Right atrium auricular region (tissue), 2 donors: ENCODE measurements at places on chromosomes 6 and 20. TPM values are rescaled to one million over a fixed set of nuclear protein-coding genes. Genes with fewer than 3 reads are reported as not detected.

The PHF1 gene
- total RNA-seq: 51.8 TPM

The TCP11 gene
- total RNA-seq: not detected

The TREM1 gene
- total RNA-seq: not detected

DNA sequence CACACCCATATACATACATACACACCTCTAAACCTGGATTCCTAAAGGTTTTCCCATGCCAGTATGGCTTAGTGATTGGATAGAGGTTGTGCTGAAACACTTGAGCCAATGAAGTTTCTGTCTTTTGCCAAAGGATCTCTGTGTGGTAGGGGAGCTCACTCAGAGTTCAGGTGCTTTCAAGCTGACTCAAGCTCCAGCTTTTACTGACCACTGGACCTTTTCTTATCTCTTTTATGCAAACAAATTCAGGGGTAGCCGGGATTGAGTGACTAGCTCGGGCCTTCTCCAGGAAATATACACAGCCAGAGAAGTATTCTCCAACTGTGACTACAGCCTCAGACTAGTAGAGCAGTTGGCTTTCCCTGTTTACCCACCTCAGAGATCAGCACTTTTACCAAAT is 21.5 kb upstream of the DSE start:
- DNase-seq: no peak

The HLA-DMA gene
- total RNA-seq: 15.4 TPM

The FOXQ1 gene
- total RNA-seq: not detected

DNA sequence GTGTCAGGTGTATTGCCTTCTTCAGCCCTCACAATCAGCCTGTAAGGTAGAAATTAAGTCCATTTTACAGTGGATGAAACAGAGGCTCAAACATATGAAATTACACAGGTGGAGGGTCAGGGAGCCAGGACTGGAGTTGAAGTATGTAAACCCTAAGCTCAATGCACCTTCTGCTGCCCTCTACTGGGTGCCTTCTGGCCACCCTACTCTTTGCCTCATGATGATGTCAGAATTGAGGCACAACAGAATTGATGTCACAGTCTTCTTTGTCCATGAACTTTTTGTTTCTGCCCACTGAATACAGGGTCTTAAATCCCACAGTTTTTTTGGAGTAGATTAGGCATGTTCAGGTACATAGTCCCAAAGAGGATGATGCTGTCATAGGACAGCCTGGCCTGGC is 400.8 kb upstream of the CHD6 start:
- no peak for DNase-seq

- no peak for DNase-seq
These were observed 93.0 kb downstream of the TCP11 start for GRCh38 chr6:35048031-35048613.

The SRSF6 gene
- 29.4 TPM for total RNA-seq

The RAB44 gene
- total RNA-seq: 0.12 TPM

The NEURL2 gene
- total RNA-seq: 8.8 TPM

The MDFI gene
- total RNA-seq: 1.5 TPM

GRCh38 chr6:20098267-20098876 is 113.9 kb downstream of the MBOAT1 start:
- DNase-seq: no peak

The SOX4 gene
- total RNA-seq: 5.1 TPM

GRCh38 chr20:13265941-13266340 is 44.9 kb downstream of the ISM1 start:
- no peak for DNase-seq

DNA sequence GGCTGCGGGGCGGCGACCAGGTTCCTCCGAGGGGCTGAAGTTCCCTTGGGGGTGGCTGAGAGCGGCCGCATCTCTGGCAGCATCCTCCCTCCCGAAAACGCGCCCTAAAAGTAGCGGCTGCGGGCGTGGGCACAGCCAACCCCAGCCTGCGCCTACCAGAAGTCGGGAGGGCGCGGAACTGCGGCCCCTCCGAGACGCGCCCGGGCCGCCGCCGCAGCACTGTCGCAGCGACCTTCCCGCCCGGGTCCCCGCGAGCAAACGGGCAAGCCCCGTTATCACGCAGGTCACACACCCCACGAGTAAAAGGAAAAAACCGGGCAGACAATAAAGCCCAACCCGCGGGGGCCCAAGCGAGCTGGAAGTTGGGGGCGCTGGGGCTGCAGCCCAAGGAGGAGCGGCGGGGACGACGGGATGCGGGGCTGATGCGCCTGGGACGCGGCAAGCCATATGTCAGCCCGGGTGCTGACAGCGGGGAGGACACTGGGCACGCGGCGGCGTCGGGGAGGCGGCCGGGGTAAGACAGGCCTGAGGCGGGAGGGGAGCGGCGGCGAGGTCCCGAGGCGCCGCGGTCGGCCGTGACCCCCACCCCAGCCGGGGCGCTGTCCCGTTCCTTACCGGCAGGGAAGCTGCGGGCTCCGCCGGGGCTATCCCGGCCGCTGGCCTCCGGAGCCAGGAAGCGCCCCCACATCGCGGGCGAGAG is 659 bp downstream of the CEP85L start:
- DNase-seq: peak; percentile 63

DNA sequence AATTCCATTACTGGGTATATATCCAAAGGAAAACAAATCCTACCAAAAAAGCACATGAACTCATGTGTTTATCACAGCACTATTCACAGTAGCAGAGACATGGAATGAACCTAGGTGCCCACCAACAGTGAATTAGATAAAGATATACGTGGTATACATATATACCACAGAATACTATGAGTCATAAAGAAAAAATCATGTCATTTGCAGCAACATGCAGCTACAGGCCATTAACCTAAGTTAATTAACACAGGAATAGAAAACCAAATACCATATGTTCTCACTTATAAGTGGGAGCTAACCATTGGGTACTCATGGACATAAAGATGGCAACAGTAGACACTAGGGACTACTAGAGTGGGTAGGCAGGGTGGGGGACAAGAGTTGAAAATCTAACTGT is 4.2 kb downstream of the OR2B2 start:
- DNase-seq: no peak

The TCF15 gene
- total RNA-seq: 4.9 TPM

DNA sequence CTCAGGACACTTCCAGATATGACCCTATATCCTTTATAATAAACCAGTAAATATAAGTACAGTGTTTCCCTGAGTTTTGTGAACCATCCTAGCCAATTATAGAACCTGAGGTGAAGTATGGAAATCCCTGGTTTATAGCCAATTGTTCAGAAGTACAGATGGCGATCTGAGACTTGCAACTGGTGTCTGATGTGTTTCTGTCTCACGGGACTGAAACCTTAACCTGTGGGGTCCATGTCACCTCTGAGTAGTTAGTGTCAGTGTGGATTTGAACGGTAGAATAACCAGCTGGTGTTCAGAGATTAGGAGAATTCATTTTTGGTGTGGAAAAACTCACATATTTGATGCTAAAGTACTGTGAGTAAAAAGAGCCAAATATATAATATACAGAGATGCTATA is 606.6 kb downstream of the MAFB start:
- no peak for DNase-seq

The NT5E gene
- 10.6 TPM for total RNA-seq

DNA sequence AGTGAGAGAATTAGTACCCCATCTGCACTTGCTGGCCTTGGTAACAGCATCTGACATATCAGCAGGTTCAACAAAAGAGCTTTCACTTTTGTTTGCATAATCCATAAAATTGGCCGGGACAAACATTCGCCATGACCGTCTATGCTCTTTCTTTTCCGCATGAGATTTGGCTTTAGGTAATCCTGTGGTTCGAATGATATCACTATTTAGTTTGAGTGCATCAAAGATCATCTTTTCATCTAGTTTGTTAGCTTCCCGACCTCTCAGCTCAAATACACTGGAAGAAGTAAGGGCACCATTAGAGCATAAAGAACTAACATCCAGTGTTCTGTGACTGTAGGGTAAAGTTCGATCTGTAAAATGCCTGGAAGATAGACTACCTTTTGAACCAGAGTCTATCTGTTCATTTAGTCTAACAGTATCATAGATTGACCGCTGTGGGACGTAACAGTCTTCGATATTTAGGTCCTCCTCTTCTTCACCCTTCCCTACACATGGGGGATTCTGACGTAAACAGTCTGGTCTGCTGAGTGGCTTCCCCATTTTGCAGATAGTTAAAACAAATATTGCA is 101.6 kb downstream of the DST start:
- no peak for DNase-seq

- DNase-seq: no peak
These were observed 976 bp downstream of the PIGT start for GRCh38 chr20:45416917-45417316.

- DNase-seq: no peak
These were observed 7.7 kb upstream of the ZNF334 start for GRCh38 chr20:46520976-46521579.

- DNase-seq: no peak
These were observed 87.1 kb upstream of the HEY2 start for GRCh38 chr6:125662296-125662695.

DNA sequence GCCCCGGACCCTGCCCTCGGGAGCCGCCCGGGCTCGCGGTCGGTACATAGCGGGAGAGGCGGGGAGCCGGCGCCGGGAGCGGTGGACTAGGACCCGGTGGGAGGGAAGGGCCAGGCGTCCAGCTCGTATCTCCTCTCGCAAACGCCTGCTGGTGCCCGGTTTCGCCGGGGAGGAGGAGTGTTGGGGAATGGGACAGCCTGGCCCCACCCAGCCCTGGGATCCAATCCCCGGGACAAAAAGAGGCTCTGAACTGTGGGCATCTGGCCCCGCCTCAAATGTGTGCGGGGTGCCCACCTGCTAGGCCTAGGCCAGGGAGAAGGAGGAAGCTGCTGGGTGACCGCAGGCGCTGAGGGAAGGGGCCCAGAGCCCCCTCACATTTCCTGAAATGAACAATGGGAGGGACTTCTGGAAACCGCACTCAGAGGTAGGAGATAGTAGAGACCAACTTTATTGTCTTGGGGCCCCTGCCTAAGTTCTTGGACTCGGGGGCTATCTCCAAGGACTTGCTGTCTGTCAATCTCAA is at the start of gene KCNK17:
KCNK17 (minus strand) TSS at position 147 of the 523 bp plus-strand sequence; CDS start at position 48, 99 bp downstream.
- no peak for DNase-seq

DNA sequence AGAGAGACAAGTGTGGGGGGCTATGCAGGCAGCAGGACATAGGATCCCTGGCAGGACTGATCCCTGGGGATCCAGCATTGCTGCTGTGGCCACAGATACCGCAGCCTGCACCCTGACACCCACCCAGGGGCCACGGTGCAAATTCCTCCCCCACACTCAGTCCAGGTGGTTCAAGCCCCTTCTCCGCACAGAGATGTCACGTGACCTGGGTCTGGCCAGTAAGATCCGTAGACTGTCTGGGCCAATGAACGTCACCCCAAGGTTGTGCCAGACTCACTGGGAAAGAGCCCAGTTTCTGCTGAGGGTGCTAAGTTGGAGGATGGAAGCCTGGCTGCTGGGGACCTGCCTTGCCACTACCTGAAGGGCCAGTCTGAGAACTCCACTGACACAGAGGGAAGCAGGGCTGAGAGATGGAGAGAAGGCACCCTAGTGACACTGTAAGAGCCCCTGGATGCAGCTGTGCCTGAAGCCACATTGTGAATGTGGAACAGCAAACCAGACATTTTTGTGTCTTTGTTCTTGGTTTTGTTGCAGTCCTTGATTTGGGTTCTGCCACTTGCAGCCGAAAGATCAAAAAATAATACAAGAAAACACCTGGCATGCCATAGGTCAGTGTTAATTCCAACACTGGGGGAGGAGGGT is 228.6 kb downstream of the PREX1 start:
- DNase-seq: no peak

The VWA7 gene
- total RNA-seq: 7.5 TPM

DNA sequence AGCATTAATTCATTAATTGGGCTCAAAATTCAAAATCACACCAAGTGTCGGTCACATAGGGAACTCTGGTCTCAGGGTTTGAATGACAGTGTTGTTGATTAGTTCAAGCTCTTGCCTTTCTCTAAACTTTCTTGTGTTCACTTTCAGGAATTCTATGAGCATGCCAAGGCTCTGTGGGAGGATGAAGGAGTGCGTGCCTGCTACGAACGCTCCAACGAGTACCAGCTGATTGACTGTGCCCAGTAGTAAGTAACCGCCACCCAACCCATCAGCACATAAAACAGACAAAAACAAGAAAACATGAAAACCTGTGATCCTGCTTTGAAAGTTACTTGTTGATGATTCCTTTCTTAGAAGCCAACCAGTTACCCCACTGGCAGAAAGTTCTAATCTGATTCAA is 52.7 kb downstream of the GNAS start:
- no peak for DNase-seq

GRCh38 chr6:14129575-14129974 is 12.0 kb downstream of the CD83 start:
- no peak for DNase-seq

The RBL1 gene
- total RNA-seq: 2.1 TPM

The STX7 gene
- 27.0 TPM for total RNA-seq

The SGK2 gene
- 0.90 TPM for total RNA-seq

- DNase-seq: no peak
These were observed 109.1 kb downstream of the BACH2 start for GRCh38 chr6:90187437-90188121.

- DNase-seq: no peak
These were observed at the start of gene PRDM1 for GRCh38 chr6:106085984-106086813. PRDM1 (plus strand) TSS chr6:106086336; CDS start chr6:106086554, 218 bp downstream.

- no peak for DNase-seq
These were observed 393.0 kb downstream of the PAX1 start for GRCh38 chr20:22098511-22098910.

The MARCKS gene
- 13.5 TPM for total RNA-seq

DNA sequence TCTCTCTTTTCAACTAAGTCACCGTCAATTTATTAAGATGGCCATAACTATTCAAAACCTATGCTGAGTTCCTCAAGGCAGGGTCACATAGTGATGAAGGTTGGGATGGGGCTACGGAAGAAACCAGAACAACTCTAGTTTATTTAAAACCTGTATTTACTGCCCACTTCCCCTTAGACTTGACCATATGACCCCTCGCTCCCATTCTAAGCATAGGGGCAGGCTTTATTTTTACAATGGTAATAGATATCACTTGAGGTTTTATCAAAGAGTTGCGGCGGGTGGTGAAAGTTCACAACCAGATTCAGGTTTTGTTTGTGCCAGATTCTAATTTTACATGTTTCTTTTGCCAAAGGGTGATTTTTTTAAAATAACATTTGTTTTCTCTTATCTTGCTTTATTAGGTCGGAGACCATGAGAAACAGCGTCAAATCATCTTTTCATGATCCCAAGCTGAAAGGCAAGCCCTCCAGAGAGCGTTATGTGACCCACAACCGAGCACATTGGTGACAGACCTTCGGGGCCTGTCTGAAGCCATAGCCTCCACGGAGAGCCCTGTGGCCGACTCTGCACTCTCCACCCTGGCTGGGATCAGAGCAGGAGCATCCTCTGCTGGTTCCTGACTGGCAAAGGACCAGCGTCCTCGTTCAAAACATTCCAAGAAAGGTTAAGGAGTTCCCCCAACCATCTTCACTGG is 5.5 kb downstream of the EDN1 start:
- no peak for DNase-seq
